ENCODE measurements at places on chromosomes 6 and 20.

DNA sequence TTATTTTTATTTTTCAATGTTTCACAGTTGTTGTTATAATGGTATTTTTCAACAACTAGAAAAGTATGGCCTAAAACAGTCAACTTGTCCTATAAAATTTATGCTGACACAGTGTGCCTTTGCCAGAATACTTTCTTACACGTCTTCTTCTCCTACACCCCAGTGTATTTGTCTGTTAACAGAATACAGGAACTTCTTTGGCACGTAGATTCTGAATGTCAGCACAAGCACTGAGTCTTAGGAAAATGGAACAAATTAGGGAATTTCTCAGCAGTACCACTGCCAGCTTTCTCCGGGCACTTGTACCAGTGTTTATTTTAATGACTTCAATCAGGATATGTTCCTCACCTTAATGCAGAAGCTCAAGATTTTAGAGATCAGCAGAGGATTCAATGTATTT is 26.7 kb upstream of the AKIRIN2 start:
- no peak for DNase-seq

DNA sequence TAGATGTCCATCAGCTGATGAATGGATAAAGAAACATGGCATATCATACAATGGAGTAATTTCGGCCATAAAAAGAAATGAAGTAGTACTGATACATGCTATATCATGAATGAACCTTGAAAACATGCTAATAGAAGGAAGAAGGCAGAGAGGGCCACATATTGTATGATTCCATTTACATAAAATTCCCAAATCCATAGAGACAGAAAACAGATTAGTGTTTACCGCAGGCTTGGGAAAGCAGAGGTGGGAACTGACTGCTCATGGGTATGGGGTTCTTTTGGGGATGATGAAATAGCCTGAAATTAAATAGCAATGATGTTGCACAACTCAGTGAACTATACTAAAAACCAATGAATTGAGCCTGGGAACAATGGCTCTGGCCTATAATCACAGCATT is 58.3 kb downstream of the SERAC1 start:
- DNase-seq = no peak

DNA sequence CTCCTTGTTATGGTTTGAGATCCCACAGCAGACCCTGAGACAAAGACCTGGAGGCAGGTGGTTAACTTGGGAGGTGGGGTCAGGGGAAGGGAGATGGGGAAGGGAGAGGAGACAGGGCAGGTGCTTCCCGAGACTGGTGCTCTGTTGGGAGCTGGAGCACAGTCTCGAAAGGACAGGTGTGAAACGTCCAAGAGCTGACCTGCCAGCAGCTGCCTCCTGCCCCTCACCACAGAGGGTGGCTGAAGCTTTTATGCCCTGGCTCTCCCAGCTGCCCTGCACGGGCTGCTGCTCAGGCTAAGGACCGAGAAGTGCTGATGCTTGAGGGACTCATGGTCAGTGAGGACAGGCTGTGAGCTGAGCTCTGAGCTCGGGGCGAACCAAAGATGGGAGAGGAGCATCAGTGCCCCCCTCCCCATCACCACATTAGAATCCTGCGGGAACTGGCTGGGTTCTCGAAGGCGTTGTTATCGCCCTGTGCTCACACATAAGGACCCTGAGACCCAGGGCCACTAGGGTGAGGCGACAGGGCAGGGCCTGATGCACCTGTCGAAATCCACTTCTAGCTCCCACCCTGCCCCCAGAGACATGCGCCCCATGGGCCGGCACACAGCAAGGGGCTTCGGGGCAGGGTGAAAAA is 25.3 kb upstream of the CD93 start:
- no peak for DNase-seq

- DNase-seq = no peak
These were observed 2.4 kb upstream of the AHCY start for GRCh38 chr20:34305333-34306230.

DNA sequence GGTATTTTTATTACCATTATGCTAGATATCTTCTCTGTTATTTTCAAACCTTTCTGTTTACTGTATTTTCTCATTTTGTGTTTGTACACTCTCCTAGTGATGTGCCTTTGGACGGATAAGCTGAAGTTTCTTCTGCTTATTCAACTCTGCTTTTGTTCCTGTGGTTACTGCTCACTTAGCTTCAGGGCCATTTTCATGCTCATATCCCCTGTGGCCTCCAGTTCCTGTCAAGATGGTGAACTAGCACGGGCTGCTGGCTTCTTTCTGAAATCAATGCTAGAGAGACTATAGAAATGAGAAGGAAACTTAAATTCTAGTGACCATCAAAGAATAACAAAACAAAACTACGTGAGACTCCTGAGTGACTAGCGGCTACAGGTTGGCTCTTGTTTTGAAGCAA is 6.8 kb upstream of the CST8 start:
- no peak for DNase-seq

DNA sequence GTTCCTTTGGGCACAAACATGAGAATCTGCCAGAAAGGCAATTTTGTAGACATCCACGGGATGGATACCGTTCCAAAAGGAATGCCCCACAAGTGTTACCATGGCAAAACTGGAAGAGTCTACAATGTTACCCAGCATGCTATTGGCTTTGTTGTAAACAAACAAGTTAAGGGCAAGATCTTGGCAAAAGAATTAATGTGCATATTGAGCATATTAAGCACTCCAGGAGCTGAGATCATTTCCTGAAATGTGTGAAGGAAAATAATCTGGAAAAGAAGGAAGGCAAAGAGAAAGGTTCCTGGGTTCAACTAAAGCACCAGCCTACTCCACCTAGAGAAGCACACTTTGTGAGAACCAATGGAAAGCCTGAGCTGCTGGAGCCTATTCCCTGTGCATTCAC is 103.9 kb upstream of the ARG1 start:
- DNase-seq = no peak

GRCh38 chr6:379410-380181 is 12.0 kb upstream of the IRF4 start:
- DNase-seq = no peak

GRCh38 chr6:111517965-111518364 is 34.9 kb upstream of the REV3L start:
- DNase-seq = no peak

DNA sequence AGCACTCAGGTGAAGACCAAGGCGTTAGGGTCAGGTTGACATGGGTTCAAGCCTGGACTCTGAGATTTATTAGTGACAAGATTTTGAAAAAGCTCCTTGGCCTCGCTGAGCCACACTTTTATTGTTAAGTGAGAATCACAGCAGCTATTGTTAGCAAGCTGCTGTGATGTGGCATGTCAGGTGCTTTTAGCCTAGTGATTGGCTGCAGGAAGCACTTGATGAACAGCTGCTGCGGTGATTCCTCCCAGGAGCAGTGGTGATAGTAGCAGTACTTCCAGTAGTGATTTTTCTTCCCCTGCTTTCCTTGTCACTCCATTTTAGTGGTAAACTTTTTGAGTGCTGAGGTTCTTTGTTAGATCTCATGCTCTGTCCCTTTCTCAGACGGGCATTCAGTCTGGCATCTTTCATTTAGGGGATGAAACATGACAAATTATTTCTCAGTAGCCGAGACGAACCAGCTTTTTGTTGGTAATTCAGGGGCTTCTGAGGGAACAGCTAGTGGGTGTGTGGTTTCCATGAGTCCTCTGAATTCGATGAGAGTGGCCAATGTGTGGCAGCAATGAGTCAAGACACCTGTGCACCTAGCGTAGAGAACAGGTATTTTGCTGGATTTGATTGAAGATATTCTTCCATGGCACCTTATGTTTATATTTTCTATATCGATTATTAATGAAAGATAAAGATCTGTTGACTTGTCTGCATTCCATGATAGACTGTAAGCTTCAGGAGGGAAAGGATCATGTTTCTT is 696.7 kb downstream of the DHX35 start:
- DNase-seq = no peak

GRCh38 chr6:30077218-30077617 is 1.6 kb upstream of the RNF39 start:
- DNase-seq = no peak

DNA sequence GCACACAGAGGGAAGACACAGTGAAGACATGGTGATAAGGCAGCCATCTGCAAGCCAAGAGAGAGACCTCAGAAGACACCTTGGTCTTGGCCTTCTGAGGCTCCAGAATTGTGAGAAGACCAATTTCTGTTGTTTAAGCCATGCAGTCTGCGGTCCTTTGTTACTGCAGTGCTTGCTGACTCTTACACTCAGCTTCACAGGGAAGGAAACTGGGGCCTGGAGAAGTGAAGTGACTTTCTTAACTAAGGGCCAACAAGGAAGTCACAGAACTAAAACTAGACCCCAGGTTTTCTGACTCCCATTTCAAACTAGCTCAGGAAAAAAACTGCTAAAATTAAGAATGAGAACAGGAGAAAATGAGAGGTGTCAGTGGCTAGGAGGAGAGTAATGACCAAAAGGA is 74.3 kb downstream of the TNFRSF21 start:
- DNase-seq = no peak

GRCh38 chr20:19855416-19855815 is 97.4 kb downstream of the RIN2 start:
- no peak for DNase-seq

GRCh38 chr6:90370493-90370959 is 73.9 kb upstream of the BACH2 start:
- no peak for DNase-seq

DNA sequence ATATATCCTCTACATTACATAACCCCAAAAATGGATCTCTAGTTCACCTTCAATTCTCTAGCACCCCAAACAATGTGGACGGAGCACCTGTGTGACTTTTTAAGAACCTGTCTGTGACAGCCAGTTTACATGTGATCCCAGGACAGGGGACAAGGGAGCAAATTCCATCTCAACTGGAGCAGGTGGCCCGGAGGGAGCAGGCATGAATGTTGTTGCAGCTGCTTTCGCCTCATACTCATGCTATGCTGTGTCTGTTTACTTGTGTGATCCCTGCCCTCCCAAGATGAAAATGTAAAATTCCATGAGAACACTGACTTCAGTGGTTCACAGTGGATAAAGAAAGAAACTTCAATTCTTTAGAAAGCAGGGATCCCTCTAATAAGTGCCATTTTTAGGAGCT is 600.3 kb downstream of the CDH26 start:
- DNase-seq = no peak

GRCh38 chr6:61977947-61978346 is 308.1 kb downstream of the KHDRBS2 start:
- DNase-seq = no peak

DNA sequence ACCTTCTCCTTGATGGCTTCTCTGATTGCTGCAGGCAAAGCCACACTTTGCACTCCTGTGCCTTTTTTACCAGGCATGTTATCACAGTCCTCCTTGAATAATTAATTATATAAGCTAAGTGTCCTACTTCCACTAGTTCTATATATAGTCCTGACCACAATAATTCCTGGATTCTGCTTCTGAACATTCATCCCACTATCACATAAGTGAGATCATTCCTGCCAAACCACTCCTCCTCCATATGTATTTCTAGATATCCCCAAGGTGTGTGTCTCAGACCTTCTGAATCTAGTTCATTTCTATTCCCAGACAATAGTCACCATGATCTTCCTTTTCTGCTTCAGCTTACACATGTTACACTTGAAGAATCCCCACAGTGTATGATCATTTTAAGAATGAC is 1237.5 kb upstream of the MAP3K7 start:
- DNase-seq = no peak

GRCh38 chr6:167513778-167514177 is 188.9 kb downstream of the TTLL2 start:
- DNase-seq = no peak

GRCh38 chr6:87297119-87297518 is 25.3 kb upstream of the SMIM8 start:
- no peak for DNase-seq

GRCh38 chr6:78379982-78380381 is 487.4 kb upstream of the IRAK1BP1 start:
- DNase-seq = no peak

DNA sequence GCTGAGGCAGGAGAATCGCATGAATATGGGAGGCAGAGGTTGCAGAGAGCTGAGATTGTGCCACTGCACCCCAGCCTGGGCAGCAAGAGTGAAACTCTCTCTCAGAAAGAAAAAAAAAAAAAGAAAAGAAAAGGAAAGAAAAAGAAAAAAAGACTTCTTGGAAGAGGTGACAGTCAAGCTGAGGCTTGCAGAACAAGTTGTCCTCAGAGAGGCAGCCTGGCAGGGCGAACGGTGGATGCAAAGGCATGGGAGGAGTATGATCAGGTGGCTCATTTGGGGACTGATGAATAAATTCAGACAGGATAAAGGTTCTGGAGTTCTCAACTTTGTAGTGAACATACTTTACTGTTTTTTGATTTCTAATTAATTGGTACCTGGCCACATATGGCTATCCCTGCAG is 12.4 kb downstream of the ZNF341 start:
- no peak for DNase-seq

GRCh38 chr20:34064286-34064685 is 47.8 kb downstream of the EIF2S2 start:
- no peak for DNase-seq

DNA sequence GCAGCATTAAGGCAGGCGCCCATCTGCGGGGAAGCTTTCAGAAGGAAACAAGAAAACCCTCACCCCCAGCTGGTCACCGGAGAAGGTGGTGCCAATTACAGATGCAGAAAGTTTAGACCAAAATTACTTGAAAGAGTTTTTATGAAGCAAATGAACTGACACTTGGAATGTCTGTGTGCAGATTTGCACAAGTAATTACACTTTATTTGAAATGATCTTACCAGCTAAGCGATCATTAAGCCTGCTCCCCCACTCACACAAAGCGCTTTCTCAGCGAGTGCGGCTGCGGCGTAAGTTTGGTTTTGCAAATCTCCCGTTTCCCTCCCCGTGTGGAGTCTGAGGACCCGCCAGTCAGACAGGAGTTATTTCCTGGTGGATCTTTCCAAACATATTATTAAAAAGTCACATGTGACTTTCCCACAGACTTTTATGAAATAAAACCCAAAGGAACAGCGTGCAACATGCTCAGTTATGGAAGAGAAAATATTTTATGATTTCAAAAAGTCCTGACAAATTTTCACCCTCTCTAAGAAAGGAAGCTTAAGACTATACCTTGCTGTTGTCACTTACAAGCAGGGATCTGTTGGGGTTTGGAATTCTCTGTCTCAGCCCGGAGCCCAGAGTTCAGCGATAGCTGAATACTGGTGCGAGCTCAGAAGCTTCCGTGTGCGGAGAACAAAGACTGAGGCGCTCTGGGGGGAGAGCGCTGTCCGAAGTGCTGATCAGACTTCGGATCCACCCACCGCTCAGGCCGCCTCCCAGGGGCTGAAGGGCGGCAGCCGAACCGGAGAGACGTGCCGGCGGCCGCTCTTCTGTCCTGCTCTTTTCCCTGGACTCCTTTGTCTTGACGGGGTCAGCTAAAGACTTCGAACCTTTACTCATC is 2.7 kb upstream of the MYT1 start:
- DNase-seq = peak; percentile 31

DNA sequence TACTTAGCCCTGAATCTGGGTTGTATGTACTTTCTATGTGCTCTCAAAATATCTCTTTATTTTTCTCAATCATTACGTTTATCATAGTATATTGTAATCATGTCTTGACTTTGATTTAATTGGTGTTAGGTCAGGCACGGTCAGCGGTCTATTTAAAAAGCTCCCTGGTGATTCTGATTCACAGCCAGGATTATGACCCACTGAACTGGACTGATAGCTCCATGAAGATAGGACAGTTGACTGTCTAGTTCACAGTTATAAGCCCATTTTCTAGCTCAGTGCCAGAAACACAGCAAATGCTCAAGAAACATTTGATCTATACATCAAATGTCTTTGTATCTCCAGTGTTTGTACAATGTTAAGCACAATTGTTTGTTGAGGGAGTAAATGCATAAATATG is 111.5 kb upstream of the CCN2 start:
- no peak for DNase-seq

Measured in CD4-positive, alpha-beta T cell treated with Interferon alpha-2 for 1 hour (primary cell).